ENCODE measurements at places on chromosomes 5 and 9.

- DNase-seq: peak; percentile 52
These were observed 16.4 kb upstream of the PDCD1LG2 start for GRCh38 chr9:5493679-5494511.

- DNase-seq: no peak
These were observed 870.2 kb upstream of the C9orf72 start for GRCh38 chr9:28443461-28443860.

GRCh38 chr9:83706676-83707517 is 861 bp downstream of the UBQLN1 start:
- DNase-seq: peak; percentile 42

DNA sequence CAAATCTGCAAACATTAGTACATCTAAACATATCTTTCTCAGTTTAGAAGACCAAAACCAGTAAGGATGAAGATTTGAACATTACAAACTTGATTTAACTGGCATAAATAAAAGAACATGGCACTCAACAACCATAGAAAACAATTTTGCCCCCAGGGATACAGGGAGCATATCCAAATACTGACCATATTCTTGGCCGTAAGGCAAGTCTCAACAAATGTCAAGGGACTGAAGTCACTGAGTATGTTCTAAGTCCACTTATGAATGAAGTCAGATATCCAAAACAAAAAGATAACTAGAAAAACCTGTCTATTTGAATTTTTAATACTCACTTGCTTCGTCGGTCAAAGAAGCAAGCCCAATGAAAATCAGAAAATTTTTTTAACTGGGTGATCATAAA is 14.1 kb downstream of the FEM1C start:
- DNase-seq: peak; percentile 40
